Stimulated activated CD4-positive, alpha-beta T cell treated with anti-CD3 and anti-CD28 coated beads, Interleukin-1b, Interleukin-23, amount 100 ng/mL, for 1 hour (primary cell): ENCODE measurements at places on chromosomes 1 and 21.

DNA sequence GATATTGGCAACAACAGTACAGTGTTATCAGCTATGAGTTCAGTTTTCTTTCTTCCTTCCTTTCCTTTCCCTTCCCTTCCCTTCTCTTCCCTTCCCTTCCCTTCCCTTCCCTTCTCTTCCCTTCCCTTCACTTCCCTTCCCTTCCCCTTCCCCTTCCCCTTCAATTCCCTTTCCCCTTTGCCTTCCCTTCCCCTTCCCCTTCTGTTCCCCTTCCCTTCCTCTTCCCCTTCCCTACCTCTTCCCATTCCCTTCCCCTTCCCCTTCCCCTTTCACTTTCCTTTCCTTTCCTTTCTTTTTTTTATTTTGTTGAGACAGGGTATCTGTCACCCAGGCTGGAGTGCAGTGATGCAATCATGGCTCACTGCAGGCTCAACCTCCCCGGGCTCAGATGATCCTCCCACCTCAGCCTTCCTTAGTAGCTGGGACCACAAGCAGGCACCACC is 72.3 kb upstream of the CAPZB start:
- no peak for DNase-seq

DNA sequence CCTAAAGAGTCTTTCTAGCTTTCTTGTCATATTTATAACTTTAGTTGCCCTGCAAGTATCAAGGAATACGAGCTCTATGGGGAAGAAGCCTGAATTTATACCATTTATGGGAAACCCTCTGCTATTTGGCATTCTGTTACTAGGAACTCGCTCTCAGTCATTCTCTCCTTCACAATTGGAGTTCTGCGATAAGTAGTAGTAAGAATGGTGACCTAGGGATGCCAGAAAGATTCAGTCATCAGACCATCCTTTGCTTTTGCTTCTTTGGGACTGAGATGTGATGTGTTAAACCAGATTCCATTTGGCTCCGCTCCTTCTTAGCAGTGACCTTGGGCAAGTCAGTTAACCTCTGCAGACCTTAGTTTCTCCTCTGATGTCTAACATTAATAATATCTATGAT is 256.5 kb downstream of the FGGY start:
- DNase-seq = no peak

DNA sequence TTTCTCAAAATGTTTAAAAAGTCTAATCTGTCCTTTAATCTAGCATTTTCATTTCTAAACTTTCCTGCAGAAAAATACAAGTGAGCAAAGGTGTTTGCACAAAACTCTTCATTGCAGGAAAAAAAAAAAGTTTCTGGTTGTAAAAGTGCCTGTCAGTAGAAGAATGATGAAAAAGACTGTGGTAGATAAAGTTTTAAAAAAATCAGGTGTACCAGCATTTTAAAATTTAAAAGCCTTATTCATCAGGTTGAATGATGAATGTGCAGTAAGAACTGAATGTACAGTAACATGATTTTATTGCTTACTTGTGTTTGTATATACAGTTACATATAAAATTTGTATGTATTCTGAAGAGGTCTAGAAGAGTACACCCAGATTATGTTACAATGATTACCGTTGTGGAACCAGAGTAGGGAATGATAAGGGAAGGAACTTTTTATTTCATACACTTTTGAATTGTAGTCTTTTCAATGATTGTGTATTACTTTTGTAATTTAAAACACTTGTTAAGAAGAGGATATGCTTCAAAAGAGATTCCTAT is 54.0 kb downstream of the FNBP1L start:
- no peak for DNase-seq

DNA sequence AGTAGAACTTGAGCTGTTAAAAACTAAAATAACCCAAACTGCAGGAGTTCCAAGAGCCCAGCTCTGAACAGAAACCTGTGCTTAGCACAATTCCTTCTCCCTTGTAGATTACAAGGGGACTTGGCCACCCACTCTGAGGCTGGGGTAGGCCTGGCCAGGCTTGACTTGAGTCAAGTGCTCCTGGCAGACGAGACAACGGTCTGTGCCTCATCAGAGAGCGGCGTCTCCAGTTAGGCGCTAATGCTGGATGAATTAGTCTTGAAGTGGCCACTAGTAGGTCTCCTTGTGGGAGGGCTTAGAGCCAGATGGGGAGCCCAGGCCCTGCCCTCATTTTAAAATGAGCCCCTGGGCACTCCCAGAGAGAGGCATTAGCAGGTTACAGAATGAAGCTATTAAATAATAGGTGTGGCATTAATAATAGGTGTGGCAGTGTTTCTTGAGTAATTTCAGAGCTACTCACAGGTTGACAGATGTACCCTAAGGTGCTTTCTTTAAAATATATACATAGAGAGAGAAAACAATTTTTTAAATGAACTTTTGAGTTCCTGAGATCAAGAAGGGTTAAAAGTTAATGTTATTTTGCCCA is 1.1 kb downstream of the EEIG2 start:
- no peak for DNase-seq

DNA sequence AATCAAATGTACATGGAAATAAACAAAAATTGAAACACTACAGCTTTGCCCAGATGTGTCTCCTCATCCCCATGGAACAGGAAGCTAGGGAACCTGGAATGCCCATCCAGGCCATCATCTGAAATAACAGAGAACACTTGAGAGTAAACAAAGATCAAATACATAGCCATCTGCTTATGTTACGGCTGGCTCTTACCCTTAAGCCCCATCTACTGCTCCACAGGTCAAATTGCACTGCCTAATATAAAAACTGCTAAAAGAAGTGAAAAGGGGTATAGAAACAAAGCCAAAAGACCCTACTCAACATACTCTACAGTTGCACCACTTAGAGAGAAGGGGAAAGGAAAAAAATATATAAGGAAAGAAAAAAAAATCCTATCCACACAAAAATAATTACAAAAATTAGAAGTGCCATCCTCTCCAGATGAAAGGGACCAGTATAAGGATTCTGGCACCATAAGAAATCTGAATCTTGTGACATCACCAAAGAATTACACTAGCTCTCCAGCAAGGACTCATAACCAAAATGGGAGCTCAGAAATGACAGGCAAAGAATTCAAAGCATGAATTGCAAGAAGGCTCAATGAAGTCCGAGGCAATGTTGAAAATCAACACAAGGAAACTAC is 26.9 kb downstream of the OR6Y1 start:
- no peak for DNase-seq

GRCh38 chr21:46264690-46265144 is 20.7 kb downstream of the MCM3AP start:
- no peak for DNase-seq

DNA sequence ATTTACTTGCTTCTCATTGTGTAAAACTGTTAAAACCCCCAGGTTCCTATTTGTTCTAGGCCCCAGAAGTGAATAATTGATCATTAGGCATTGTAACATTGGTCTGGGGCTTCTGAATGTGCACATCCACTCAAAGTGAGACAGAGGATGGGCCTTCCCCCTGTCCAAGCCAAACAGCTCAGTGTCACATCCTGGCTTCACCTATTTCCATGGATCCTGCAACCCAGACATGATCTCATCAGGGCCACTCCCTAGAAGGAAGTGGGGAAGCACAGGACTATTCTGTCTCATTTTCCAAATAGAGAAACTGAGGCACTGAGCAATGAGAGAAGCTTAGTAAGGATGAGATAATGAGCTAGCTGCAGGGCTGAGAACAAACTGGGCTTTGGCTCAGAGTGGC is 47.4 kb upstream of the TSPAN2 start:
- no peak for DNase-seq

GRCh38 chr21:42027822-42028765 is 17.9 kb upstream of the ZBTB21 start:
- DNase-seq = no peak

DNA sequence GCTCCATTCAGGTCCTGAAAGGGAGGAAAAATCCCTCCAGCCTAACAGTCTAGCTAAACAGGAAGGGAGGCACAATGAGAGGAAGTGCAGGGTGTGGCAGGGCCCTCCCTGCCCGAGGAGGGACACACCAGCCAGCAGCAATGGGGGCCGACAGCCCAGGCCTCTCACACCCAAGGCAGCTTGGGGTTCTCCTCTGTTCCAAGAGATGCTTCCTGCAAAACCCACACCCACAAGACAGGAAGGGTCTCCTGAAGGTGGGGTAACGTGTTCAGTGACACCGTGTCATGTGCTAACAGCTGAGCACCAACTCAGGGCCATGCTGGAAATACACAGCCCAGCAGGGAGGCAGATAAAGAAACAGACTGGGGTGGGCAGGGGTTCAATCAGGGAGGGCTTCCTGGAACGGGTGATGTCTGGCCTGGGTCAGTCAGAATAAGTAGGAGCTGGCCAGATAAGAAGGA is 10.2 kb downstream of the ECE1 start:
- no peak for DNase-seq

- DNase-seq = no peak
Observed at GRCh38 chr1:165129568-165130164, 226.8 kb downstream of the LMX1A start.

- DNase-seq = no peak
Observed at GRCh38 chr1:30324251-30325084, 398.9 kb downstream of the MATN1 start.

- DNase-seq = no peak
Observed at GRCh38 chr21:34762786-34763185, 94.0 kb downstream of the CLIC6 start.
